Ovary (tissue), 10 donors: ENCODE measurements at places on chromosomes 2 and 18.
A peak's percentile ranks its signal among the peaks of the same experiment; 100 is the strongest.

DNA sequence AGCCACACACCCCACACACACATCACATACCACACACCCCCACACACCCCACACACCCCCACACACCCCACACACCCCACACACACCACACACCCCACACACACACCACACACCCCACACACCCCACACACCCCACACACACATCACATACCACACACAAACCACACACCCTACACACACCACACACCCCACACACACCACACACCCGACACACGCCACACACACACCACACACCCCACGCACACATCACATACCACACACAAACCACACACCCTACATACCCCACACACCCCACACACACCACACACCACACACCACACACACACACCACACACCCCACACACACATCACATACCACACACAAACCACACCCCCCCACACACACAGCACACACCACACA lies 22.4 kb downstream of the TWIST2 start:
- no peak for DNase-seq

DNA sequence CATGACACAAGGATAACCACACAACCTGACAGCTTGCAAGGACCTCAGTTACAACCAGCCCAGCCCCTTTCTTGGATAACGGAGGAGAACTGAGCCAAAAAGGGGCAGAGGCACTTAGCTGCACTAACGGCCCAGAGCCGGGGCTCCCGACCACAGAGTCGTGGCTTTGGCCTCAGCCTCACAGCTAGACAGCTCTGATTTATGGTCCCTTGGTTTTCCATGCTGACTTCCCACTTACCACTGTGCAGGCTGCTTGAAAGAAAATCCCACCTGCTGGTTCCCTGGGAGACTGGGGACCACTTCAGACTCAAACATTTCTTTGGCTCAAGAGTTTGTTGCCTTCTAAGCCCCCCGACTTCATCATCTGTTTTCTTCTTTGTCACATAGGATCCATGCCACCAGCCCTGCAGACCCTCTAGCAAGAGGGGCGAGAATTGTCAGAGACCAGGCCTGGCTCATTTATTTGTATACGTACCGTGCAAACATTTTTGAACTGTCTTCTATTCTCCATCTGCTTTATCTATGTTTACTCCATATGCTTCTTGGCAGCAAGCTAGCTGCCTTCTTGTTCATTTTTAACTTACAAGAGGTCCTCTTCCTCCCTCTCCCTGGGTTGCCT lies 352.6 kb upstream of the MYT1L start:
- no peak for DNase-seq

GRCh38 chr2:216960671-216961268 lies 100.9 kb upstream of the TNP1 start:
- no peak for DNase-seq

GRCh38 chr2:10575609-10576280 lies 114.0 kb downstream of the NOL10 start:
- no peak for DNase-seq

DNA sequence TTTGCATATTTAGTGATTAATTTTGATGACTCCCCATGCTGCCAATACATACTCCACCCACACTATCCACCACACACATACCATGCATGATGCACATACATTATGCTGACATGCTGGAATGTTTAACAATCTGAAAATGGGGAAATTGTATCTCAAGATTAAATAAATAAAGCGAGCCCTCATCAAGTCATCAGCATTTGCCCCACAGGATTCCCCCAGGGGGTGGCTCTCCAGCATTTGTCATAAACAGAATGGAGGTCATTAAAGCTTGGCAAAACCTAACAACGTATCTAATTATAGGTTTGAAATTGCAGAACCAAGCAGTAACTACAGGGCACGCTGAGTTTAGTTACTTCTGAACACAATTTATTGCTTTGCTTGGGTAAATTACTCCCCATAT lies 141.2 kb upstream of the TACR1 start:
- DNase-seq, result no peak

- no peak for DNase-seq
Measured at GRCh38 chr2:189012351-189012750, 38.2 kb downstream of the COL3A1 start.

DNA sequence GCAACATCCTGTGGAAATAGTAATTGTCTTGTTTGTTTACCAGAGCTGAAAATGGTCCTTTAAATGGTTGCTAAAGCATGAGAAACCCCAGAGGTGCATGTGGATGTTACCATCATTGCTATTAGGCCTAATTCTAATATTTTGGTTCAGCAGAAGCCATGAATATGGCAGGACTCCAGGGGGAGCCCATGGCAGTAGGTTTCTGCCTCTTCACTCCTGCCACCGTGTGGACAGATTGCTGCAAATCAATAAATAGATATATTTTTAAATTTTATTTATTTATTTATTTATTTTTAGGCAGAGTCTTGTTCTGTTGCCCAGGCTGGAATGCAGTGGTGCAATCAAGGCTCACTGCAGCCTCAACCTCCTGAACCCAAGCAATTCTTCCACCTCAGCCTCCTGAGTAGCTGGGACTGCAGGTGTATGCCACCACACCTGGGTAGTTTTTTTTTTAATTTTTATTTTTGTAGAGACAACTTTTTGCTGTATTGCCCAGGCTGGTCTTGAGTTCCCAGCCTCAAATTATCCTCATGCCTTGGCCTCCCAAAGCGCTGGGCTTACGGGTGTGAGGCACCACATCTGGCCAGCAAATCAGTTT lies 54.9 kb upstream of the CAPN13 start:
- DNase-seq, result peak; percentile 21

DNA sequence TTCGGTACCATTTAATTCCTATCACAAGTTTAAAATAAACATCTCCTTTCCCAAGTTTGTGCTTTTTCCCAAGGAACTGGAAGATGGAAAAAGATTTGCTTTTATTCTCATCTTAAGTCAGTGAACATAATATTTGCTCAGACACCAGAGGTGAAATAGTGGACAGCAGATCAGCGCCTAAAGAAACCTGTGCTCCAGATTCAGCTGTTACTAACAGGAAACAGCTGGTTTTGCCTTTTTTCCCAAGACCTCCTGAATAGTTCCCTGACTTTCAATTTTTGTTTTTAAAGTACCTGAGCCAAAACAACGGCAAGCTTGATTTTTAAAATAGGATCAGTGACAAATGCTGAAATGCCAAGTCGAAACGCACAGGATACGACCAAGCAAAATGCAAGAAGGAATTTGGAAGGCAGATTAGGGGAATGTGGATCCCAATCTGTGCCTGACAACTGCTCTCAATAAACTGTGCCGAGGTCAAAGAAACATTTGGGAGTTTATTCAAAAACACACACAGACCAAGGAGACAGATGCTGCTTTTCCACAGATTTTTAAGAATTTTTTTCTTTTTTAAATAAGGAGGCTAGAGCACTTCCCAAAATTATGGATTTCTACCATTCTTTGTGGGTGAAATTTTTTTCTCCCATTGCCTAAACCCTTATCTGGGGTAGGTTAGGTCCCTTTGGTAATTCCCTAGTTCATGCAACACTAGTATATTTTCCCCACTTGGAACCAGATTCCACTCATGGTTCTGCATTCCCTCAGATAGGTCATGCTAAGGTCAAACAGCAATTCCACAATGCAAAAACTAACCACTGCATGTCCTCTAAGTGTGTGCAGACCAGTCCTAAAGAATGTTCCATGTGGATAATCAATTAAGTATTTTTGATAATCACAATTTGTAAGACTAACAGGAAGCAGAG lies 121.5 kb upstream of the PDE1A start:
- DNase-seq, result no peak

- DNase-seq, result no peak
Measured at GRCh38 chr18:10195529-10195928, 258.9 kb upstream of the APCDD1 start.

GRCh38 chr2:44150473-44150872 lies 18.2 kb upstream of the PPM1B start:
- no peak for DNase-seq

- DNase-seq, result no peak
Measured at GRCh38 chr2:96082211-96083063, 33.9 kb downstream of the ADRA2B start.

- DNase-seq, result no peak
Measured at GRCh38 chr2:184908966-184909365, 310.6 kb downstream of the ZNF804A start.
